ENCODE measurements at places on chromosomes 5 and 9.

DNA sequence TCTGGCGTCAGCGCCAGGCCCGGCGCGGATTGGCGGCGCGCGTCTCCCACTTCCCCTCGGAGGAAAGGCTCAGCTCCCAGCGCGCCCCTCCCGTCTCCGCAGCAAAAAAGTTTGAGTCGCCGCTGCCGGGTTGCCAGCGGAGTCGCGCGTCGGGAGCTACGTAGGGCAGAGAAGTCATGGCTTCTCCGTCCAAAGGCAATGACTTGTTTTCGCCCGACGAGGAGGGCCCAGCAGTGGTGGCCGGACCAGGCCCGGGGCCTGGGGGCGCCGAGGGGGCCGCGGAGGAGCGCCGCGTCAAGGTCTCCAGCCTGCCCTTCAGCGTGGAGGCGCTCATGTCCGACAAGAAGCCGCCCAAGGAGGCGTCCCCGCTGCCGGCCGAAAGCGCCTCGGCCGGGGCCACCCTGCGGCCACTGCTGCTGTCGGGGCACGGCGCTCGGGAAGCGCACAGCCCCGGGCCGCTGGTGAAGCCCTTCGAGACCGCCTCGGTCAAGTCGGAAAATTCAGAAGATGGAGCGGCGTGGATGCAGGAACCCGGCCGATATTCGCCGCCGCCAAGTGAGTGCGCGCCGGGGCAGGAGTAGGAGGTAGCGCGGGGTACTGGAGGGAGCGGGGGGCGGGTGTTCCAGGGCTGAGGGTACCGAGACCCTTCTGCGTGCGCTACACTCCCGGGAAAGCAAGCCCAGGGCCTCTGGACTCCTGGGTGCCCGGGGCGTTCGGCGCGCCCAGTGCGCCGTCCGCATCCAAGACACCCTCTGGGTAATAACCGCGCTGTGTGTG, at the start of gene MSX2:
TSS of gene MSX2 (plus strand) at position 99 of the 777 bp plus-strand sequence. CDS start at position 177, 78 bp downstream.
- no peak for DNase-seq

DNA sequence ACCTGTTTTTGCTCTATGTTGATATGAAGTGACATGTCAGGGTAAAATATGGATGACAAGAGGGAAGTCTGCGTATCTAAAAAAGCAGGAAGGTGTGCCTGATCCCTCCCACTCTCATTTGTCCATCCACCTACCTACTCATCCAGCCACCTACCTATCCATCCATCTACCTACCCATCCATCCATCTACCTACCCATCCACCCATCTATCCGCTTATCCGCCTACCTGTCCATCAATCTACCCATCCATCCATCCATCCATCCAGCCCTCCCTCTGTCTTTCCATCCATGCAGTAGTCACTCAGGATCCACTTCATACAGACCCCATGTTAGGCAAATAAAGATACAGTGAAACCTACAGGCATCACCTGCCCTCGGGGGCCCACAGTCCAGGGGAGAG, 32.4 kb downstream of the LMX1B start:
- no peak for DNase-seq

GRCh38 chr5:147921136-147921535, 14.8 kb upstream of the C5orf46 start:
- no peak for DNase-seq

GRCh38 chr9:77514886-77515711, 133.0 kb downstream of the GNA14 start:
- DNase-seq: no peak

DNA sequence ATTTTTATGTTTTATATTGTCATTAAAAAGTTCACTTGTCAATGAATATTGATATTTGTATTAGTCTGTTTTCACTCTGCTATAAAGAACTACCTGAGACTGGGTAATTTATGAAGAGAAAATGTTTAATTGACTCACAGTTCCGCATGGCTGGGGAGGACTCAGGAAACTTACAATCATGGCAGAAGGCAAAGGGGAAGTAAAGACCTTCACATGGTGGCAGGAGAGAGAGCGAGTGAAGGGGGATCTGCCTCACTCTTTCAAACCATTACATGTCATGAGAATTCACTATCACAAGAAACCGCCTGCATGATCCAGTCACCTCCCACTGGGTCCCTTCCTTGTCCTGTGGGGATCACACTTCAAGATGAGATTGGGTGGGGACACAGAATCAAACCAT, 27.4 kb downstream of the SRD5A1 start:
- DNase-seq: peak; percentile 24

DNA sequence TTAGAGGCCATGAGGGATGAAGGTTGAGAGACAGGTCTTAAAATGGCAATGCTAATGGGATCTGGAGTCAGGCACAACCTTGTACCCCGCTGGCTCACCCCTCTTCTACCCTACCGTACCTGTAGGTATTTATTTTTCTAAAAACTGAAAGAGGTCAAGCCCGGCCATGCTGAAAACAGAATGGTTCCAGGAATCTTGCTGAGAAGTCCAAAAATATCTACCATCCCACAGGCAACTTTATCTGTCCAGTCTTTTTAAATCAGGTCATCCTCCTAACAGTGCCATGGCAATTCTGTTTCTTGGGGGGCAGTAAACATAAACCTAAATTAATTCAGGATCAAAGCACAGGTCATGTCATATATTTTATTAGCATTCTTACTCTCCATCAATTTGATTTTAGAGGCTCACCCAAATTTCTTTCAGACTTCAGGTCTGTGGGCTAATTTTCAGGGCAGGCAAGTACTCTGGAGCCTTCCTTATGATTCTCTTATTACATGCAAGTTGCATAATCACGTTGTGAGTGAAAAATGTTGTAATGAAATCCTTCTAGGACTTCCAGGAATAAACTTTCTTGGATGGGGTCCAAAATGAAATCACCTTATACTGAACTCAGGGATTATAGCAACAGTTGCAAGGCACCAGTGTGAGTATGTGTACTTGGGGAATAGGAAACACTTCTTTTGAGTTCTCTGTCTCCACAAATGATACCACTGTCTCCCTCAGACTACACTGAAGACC, 102.7 kb upstream of the NREP start:
- DNase-seq: no peak

DNA sequence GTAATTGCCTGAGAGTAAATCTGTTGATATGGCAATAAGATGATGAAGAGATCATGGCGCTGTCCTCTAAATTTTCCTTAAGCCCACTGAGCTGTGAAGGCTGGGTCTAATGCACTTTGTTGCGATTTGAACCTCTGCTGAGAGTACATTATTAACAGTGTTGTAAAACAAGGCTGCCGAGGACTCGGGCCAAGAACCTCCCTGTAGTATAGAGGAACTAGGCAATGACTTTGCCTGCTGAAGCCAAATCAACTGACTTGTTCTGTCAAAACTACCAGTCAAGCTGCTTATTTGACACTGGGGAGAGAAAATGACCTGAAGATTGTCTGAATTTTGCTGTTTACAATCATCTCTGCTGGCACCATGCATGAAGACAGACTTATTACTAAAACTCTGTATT, 1154.7 kb downstream of the DTWD2 start:
- no peak for DNase-seq

GRCh38 chr5:170012622-170013021, 32.3 kb upstream of the INSYN2B start:
- DNase-seq: no peak

GRCh38 chr9:15370466-15371447, 51.9 kb upstream of the SNAPC3 start:
- DNase-seq: no peak

DNA sequence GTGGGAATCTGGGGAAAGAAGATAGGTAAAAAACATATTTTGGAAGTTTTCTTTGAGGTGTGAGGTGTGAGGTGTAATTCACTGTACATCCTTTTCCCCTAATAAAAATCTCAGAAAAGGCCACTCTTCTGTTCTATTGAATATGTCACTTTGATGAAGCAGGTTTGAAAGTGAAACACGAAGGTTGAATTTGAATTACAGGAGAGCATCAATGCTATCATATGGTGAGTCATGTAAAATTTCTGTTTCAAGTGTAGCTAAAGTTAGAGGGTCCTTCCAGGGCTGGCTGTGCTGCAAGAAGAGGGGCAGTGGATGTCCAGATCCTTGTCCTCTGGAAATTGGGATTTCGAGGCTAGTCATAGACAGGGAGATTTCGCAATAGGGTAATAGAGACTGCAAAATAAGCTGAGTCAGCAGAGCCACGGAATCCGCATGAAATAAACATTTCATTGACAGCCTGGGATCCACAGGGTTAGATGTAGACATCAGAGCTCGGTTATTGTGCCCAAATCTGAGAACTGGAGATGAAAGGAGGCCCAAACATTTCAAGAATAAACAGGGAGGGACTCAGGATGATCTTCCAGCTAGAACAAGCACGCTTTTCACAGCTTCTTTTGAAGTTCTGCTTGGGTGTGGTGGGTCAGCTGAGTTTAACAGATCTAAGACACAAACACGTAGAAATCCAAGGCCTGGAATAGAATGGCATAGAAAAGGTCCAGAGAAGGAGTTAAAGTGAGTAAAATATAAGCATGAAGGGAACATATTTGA, 194.4 kb upstream of the CDKN2B start:
- DNase-seq: no peak

- DNase-seq: no peak
Observed at GRCh38 chr5:141338538-141339306, at the start of gene PCDHGA2. PCDHGA2 (plus strand) TSS chr5:141338760.

DNA sequence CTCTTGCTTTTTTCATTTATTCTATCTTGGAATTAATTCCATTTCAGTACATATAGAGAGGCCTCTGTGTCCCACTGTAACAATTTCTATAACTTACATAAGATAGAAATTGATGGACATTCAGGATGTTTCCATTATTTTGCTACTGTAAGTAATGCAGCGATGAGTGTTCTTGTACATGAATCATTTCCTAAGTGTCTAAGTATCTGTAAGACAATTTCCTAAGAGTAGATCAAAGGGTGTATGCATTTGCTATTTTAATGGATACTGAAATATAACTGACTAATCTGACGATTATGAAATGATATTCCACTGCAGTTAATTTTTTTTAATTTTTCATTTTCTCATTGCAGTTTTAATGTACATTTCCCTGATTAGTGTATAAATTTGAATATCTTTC, 23.0 kb upstream of the RBM22 start:
- no peak for DNase-seq

DNA sequence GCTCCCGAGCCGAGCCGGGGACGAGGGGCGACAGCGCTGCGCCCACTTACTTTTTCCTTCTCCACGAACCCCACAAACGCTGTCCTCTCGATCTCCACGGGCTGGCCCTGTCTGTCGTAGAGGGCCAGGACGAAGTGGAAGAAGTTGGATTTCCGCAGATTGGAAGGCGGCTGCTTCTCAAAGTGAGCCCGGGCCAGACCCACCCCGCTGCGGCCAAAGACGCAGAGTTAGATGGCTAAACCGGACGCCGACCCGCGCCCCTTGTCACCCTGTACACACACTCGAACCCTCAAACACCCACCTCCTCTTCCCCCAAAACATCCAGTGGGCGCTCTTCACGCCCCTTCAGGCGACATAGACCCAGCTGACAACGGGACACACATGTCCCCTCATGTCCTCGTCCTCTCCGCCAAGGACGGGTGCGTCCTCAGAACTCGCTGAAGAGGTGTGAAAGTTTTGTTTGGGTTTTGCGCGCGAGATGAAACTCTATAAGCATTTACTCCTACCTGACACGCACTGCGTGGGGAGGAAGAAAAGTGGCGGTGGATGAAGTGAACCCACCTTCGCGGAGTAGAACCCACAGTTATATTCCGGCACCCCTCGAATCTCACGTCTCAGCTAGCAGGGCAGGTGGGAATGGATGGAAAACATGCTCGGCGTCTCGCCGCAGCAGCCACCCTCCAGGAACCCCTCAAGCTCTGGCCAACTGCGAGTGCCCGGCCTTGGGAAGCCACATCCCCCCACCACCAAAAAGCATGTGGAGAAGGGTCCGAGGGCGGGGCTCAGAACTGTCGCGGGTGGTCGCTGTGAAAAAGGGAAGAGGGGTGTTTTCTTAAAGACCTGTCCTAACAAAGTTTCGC, 2.6 kb downstream of the EBF1 start:
- DNase-seq: no peak

DNA sequence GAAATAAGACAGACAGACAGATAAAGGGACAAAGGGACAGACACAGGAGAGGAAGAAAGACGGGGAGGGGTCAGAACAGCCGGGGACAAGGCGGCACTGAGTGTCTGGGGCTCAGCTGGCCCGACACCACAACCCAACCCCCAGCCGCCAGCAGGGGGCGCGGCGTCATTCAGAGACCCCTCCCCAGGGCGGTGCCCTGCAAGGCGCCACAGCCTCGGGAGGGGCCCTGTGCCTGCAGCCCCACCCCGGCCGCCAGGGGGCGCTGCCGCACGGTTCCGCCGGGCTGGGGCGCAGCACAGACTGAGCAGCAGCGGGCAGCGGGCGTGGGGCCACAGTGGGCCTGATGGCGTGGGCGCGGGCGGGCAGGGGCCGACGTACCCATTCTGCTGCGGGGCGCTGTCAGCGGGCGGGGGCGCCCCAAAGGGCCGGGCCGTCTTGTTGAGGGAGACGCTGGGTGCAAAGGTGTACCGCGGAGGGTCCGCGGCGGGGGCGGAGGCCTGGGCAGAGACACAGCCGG, 5.9 kb downstream of the PDLIM7 start:
- DNase-seq: no peak

- DNase-seq: no peak
Observed at GRCh38 chr5:126437721-126438120, 14.5 kb downstream of the GRAMD2B start.

GRCh38 chr5:1494780-1495524, 28.8 kb downstream of the LPCAT1 start:
- DNase-seq: peak; percentile 76

DNA sequence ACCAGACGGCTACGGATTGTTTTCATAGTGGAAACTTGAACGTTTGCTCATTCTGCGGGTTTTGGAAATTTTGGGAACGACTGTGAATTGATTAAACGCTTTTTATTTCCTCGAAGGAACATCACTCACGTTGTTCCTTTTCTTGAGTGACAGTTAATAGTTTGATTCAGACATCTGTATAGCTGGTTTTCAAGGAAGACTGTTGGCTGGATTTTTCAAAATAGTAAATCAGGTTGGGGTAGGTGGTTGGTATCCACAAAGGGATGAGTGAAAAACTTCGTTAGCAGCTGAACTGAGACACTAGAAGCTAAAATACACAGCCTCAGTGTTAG, 1.1 kb downstream of the TGFBR1 start:
- no peak for DNase-seq

GRCh38 chr5:118174671-118175070, 813.7 kb downstream of the DTWD2 start:
- DNase-seq: no peak

- DNase-seq: no peak
Observed at GRCh38 chr5:174180639-174181038, 135.1 kb downstream of the NSG2 start.

GRCh38 chr9:84832453-84832852, 162.9 kb downstream of the NTRK2 start:
- DNase-seq: no peak

DNA sequence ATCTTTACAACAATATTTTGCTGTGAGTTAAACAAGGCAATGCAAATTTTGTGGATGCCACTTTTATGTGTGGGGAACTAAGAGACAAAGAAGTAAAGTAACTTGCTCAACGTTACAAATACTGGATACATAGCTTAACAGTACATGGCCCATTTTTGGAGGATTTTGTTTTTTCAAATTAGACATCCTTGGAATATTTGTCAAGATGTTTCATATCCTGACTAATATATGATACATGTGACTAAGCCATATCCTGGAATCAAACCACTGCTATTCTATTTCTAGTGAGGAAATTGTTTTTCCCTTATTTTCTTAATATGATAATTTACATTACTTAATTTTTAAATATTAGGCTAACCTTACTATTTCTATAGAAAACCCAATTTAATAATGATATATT, 529.8 kb downstream of the DMRTA1 start:
- no peak for DNase-seq

GRCh38 chr9:133487331-133487725, 8.4 kb upstream of the SLC2A6 start:
- no peak for DNase-seq

- no peak for DNase-seq
Observed at GRCh38 chr5:124262470-124262869, 484.0 kb downstream of the ZNF608 start.

Data from stimulated activated naive B cell treated with anti-CD40 and anti-IgM and Interleukin-4, amounts not matched to agents 10 μg/mL and 1 μg/mL and 100 μg/mL, for 72 hours (primary cell).